GDM1 (cell line): ENCODE measurements at places on chromosomes 1 and 21.

GRCh38 chr1:208118841-208119606, 125.2 kb downstream of the PLXNA2 start:
- no peak for DNase-seq

- DNase-seq, result no peak
These were observed 125.9 kb upstream of the ZBTB40 start for GRCh38 chr1:22325531-22326371.

DNA sequence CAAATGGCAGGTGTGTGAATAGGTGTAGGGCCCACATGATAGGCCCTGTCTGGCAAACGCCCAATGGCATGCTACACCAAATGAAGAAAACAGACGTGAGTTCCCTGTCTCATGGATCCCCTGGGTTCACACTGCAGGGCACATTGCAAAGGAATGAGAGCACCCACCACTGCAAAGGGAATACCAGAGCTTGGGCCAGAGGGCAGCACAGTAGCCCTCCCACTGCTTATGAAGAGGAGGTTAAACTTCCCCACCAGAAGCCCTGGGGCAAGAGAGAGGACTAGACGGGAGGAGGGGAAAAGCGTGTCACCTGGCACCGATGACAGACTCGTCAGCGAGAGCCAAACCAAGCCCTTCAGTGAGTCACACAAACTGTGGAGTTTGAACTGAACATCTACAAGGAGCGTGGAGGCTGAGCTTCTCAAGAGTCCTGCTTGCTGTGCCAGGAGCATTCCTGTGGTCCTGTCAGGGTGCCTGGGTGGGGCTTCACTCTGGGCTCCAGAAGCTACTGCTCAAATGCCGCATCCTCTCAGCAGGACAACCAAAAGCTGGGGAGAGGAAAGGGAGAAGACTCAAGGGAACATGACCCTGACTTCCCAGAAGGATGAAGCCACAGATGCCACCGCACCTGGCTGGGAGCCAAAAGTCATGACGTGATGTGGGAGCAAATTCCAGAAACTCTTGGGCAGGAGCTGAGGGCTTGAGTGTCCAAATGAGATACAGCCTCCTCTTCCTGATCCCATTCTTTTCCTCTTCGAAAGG, 61.1 kb downstream of the TOMM20 start:
- no peak for DNase-seq

DNA sequence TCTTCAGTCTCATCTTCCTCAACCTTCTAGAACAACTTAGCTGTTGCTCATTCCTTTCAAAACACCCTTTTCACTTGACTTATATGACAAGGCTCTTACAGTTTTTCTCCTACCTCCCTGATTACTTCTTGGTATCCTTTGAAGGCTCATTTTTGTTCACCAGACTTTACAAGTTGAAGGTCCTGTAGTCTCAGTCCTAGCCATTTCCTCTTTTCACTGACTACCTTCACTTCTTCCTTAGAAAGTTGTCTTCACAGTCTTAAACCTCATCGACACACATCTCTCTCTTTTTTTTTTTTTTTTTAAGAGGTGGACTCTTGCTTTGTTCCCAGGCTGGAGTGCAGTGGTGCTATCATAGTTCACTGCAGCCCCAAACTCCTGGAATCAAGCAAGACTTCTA, 6.6 kb upstream of the TP53BP2 start:
- DNase-seq, result no peak

- DNase-seq, result no peak
These were observed 11.6 kb upstream of the PARP1 start for GRCh38 chr1:226419284-226420029.

DNA sequence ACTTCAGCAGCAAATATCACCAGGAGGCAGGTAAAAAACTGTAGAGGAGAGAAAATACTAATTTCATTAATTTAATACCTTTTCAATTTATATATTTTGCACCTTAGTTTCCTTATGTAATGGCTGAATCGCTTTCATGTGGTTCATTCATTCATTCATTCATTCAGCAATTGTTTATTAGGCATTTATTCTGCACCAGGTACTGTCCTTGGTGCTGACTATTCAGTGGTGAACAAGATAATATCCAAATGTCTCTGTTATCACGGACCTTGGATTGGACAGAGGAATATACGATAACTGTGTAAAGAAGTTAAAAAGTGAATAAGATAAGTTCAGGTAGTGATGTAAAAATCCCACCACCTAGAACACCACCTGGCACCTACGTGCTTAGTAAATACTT, 28.8 kb downstream of the TSPAN2 start:
- DNase-seq, result no peak

DNA sequence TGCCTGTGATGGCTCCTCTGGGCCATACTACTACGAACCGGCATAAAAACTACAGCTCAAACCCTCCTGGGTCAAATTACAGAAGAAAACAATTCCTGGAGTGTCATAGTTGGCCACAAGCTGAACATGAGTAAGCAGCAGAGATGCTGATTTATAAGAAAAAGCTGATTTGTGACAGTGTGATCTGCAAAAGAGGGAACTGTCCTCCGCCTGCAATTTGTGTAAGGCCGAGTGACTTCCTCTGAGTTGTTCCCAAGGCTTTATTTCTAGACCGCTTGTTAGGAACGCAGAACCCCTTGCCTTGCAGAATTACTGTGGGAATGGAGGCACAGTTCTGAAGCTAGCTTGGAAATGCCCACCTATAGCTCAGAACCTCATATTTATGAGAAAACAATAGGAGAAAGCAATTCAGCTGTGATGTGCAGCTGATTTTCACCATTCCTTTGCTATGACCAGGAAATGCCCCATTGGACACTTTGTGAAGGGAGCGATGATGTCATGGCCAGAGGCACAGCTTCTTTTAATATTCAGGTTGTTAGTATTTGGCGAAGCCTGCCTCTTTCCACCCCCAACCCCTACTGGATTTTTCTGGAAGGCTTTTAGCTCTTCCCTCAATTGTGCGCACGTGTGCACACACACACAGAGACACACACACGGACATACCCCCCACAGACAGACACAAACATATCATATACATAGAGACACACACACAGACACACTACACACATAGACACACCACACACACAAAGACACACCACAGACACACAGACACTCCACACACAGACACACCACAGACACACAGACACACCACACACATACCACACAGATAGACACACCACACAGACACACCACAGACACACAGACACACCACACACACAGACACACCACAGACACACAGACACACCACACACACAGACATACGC, 47.6 kb downstream of the IER5 start:
- DNase-seq, result peak; percentile 58

- no peak for DNase-seq
These were observed 11.7 kb upstream of the IL24 start for GRCh38 chr1:206885341-206886060.

- DNase-seq, result no peak
These were observed 432.8 kb downstream of the KIF26B start for GRCh38 chr1:245587435-245588115.

GRCh38 chr1:75567191-75567590, 43.7 kb downstream of the SLC44A5 start:
- DNase-seq, result no peak

- DNase-seq, result peak; percentile 86
These were observed 149.1 kb downstream of the FCRL5 start for GRCh38 chr1:157403203-157403602.

- DNase-seq, result peak; percentile 99
These were observed 22.2 kb downstream of the RUNX1 start for GRCh38 chr21:35026617-35027562.

- no peak for DNase-seq
These were observed 324.0 kb upstream of the VAMP3 start for GRCh38 chr1:7447093-7447492.

DNA sequence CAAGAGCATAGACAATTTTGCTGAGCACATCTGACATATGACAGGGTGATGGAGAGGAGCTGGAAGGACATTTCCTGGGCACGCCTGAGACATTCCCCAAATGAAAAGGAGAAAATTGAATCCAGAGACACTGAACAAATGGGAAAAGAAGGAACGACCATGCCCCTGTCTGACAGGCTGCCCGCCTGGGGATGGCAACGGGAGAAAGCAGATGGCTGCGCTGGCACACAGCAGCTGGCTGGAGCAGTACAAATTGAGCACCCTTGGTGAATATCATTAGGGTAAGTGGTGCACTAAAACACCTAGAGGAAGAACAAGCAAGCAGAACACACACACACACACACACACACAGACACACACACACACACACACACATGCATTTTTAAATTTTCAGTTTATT, 174.3 kb upstream of the DUSP10 start:
- no peak for DNase-seq
